ENCODE measurements at places on chromosomes 11 and 22.
A peak's percentile ranks its signal among the peaks of the same experiment; 100 is the strongest.

DNA sequence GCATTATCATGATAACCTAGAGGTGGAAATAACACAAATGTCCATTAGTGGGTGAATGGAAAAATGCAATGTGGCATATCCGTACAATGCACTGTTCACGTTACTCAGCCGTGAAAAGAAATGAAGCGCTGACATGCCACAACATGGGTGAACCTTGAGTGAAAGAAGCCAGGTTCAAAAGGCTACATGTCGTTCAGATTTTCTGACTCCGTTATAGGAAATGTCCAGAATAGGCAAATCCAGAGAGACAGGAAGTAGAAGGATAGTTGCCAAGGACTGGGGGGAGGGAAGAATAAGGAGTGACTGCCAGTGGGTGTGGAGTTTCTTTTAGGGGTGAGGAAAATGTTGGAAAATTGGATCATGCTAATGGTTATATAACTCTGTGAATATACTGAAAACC is 133.8 kb downstream of the ATXN10 start:
- DNase-seq: no peak

GRCh38 chr11:12137005-12137690 is 26.8 kb downstream of the MICAL2 start:
- DNase-seq: no peak

GRCh38 chr11:92750794-92751193 is 218.7 kb upstream of the MTNR1B start:
- no peak for DNase-seq

GRCh38 chr11:7665473-7666291 is 7.6 kb downstream of the CYB5R2 start:
- peak; percentile 74 for DNase-seq

DNA sequence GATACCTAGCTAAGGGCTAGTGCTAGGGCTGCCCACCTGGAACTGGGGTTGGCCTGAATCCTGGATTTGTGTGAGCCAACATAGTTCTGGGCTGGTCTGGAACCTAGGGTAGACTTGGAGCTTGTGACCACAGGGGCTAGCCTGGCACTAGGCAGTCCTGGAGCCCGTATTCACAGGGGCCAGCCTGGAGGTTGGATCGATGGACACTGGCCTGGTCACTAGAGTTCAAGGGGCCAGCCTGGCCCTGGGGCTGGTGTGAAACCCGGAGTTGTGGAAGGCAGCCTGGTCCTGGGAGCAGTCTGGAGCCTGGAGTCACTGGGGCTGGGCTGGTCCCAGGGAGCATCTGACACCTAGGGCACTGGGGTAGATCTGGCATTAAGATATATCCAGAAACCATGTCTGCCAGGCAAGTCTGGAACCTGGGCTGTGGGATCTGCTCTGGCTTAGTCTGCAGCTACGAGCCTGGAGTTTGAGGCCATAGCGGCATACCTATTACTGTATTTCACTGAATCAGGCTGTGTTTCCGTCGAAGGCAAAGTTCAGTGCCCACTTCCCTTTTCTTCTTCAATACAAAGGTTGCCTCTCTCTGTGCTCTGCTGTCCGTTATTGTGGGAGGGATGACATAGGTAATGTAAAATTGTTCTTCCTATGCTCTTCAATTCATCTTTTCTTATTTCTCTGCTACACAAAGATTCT is 9.1 kb upstream of the GLYATL1B start:
- DNase-seq: no peak

- DNase-seq: no peak
Measured at GRCh38 chr22:37269936-37270678, 12.2 kb upstream of the CYTH4 start.

DNA sequence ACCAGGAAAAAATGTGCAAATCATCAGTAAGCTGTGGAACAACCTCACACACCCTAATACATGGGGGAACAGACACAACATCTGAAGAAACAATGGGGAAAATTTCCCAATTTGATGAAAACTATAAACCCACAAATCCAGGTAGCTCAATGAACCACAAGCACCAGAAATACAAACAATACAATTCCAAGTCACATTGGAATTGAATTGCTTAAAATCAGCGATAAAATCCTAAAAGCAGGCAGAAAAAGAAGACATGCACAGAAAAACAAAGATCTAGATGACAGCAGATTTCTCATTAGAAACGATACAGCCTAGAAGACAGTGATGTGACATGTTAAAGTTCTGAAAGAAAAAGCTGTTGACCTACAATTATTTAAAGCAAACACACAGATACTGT is 32.0 kb downstream of the DGCR2 start:
- DNase-seq: no peak

- no peak for DNase-seq
Measured at GRCh38 chr11:19812096-19812495, 99.5 kb downstream of the NAV2 start.

DNA sequence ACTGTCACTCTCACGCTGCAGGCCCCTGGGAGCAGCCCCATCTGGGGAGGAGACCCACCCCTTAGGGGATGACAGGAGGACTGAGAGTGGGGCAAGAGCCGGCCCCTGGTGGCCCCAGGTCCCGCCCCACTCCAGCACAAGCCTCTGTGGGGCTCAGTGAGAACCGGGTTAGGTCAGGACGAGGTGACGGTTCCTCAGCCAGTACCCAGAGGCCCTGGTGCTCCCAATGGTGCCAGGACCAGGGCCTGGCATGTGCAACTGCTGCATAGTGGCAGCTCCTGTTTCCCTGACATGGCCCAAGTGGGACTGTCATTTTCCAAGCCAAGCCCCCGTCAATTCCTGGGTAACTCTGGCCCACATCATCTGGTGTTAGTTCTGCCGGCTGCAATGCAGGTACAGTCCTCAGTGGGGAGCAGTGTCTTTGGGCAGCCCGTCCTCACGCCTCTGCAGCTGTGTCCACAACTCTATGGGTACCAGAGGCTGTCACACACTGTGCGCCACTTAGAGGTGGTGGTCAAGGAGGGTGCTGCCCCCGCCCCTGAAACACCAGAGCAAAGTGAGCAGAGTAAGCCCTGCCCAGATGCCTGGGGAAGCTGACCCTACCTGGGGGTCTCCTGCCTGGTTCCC is 15.9 kb downstream of the CHID1 start:
- no peak for DNase-seq

- DNase-seq: no peak
Measured at GRCh38 chr11:57787920-57788702, 26.5 kb downstream of the CTNND1 start.

DNA sequence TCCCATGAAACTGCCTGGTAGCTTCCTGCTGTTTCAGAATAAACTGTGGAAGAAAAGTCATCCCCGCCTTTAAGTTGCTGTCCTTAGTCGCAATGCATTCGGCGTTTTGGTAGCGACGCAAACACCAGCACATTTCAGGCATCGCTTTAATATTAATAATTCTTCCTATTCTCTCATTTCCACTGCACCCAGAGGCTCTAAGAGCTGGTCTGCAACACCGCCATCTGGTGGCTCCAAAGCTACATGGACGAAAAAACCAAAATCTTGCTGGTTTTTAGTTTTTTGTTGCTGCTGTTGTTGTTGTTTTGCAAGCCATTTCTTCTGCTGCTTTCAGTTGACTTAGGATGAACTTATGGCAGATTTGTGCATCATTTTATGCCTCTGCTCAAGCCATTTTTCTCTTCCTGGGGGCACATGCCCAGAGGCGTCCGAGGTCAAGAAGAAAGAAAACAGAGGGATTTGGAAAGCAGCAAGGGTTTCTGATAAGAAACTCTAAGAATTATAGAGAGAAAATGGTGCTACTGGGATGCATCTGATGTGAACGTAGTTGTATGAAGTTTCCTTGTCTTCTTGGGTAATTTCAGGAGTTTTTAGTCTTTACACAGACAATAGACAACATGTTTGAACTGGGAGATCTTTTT is 345.4 kb upstream of the KIRREL3 start:
- peak; percentile 12 for DNase-seq

DNA sequence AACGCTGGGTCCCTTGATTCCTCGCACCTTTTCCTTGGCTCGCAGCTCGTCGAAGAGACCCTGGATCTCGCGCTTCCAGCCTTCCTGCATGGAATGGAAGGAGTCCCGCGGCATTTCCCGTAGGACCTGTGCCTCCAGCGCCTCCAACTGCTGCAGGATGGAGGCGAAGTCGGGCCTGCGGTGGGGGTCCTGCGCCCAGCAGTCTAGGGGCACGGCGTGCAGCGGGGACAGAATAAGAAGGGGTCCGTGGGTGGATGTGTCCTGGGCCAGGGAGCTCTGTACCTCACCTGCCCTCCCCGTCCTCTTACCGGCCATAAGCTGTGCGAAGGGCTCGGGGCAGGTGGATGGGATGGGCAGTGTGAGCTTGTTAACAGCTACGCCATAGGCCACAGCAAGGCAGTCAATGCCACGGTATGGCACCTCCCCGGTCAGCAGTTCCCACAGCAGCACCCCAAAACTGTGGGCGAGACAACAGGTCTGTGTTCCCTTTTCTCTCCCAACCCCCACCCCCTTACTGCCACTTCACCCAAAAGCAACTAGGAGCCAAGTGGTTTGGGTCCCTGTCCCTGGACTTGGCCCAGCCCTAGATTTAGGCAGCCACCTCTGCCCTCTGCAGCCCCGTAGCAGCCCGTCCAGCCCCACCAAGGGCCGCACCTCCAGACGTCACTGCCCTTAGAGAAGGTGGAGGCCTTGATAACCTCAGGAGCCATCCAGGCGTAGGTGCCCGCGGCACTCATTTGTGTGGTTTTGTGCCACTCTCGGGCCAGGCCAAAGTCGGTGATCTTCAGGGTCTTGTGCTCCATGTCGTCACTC is 6.2 kb downstream of the MAP3K11 start:
- no peak for DNase-seq

DNA sequence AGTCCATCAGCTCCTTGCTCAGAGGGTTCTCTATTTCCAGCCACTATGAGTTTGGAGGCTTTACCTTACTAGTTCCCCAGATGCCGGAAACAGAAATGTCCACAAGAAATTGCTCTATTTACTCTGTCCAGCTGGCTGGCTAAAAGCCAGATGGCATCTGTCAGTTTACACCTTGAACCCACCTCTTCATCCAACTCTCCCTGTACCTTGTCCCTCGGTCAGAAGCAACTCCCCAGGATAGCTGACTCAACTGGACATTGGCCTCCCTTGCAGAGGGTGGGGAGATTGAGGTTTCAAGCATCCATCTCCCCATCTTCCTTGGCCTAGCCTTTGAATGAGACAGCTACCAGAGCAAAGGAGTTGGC is 1.7 kb downstream of the C2CD2L start:
- DNase-seq: no peak

DNA sequence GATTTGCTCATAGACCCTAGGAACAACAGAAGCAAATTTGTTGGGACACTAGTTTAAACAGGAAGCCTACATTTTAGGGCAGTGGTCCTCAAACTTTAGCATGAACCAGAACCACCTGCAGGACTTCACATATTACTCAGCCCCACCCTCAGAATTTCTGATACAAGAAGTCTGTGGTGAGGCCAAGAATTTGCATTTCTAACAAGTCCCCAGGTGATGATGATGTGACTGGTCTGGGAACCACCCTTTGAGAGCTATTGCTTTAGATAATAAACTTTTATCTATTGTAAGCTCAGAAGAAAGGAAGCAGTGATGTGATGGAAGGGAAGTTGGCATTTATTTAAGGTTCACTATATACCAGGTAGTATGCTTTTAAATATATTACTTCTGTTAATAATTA is 194.0 kb downstream of the FAM181B start:
- DNase-seq: no peak

DNA sequence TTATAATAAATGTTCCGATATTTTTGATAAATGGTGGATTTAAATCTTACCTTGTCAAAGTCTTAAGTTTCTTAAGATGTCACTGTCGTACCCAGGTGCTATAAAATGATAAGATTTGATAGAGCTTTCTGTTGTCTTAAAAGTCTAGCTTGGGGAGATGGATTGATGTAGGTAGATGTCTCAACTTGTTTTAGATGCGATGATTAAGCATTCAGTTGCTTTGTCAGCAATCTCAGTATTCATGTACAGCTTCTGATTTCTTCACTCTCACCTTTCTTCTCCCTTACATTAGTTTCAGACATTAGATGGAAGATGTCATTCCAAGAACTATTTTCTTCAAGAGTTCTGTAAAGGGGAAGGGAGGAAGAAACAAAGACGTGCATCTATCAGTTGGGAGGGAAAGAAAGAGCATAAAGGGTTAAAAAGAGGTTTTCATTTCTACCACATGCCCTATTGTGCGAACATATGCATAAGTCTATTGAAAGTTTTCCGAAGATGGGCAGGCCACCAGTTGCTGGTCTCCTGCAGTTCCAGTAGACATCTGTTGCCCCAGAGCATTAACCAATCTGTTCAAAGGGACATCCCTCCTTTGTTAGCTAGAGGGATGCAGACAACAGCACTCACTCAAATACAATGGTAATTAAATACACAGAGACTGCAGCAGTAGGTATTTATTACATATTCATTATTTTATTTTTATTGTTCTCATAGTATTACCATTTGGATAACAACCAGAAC is 38.4 kb downstream of the ZC3H12C start:
- no peak for DNase-seq

DNA sequence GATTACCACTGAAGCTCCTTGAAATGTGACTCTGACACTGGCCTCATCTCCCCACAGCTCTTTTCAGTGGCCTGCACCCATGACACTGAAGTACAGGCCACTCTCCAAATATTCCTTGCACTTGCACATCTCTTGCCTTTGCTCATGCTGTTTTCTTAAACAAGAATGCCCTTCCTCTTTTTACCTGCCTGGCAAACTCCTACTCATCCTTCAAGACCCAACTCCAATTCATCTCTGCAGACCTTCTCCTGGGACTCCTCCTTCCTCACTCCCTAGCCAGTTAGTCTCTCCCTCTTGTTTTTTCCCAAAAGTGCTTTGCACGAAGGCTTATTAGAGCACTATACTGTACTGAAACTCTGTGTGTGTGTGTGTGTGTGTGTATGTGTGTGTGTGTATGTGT is 2.6 kb downstream of the KCNE3 start:
- no peak for DNase-seq

DNA sequence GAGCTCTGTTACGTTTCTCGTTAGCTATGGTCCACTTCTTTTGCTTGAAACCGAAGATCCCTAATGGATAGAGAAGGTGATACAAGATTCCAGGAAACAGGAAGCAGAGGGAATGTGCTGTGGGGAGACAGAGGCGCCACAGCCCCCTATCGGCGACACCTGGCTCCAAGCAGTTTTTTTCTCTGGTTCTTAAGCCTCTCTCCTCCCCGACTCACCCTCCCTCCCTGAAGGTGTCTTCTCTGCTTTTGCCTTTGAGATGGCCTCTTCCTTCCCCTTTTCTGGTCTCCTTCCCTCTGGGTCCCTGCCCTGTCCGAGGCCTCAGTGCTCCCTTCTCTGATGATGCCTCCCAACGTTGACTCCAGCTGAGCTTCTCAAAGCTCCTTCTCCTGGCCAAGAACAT is 14.2 kb upstream of the APOBEC3A start:
- DNase-seq: no peak

DNA sequence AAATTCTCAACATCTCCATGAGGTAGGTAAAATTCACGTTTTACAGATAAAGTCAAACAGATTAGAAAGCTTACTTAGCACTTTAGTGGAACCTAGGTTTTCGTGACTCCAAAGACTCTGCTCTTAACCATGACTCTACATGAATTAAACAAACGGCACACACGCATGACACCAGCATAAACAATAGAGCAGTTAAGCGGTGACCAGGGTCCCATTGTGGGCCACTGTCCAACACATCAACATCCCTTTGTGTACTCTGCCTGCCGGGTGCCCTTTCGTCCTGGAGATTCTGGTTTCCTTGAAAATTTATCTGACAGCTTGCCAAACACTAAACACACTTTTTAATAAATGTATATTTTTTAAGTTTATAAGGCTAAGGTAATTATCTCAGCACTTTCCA is 941.7 kb downstream of the OPCML start:
- no peak for DNase-seq

Data from stimulated activated CD4-positive, alpha-beta T cell treated with anti-CD3 and anti-CD28 coated beads, Interleukin-4, amount 100 ng/mL, for 1 hour (primary cell).